CD4-positive, alpha-beta T cell (primary cell): ENCODE measurements at places on chromosomes 1 and 21. TPM values are rescaled to one million over a fixed set of nuclear protein-coding genes. Genes with fewer than 3 reads are reported as not detected.

The KIF26B gene
- 0.03 TPM for total RNA-seq

DNA sequence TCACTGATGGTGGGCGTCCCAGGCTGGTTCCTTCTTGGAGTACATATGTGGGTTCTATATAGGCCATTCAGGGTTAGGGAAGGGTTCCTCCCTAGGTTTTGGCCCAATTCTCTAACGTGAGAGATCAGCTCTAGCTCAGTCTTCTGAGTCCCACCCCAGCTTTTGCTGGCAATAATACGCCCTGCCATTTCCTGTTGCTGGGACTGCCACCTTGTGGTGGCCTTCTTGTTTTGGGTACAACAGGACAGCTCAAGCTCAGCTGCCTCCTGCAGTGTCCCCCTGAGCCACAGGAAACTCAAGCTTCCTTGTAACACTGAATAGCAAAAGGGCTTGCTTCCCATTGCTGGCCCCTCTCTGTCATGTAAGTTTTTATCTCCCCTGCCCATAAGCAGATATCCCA lies 77.8 kb downstream of the BACH1 start:
- peaks cover 9% of the 10 kb centered on the region for H3K4me1 ChIP-seq
- no peak overlapping the region for H3K27ac ChIP-seq
- peak; percentile 54 for DNase-seq
- H3K4me3 ChIP-seq: no peak overlapping the region

DNA sequence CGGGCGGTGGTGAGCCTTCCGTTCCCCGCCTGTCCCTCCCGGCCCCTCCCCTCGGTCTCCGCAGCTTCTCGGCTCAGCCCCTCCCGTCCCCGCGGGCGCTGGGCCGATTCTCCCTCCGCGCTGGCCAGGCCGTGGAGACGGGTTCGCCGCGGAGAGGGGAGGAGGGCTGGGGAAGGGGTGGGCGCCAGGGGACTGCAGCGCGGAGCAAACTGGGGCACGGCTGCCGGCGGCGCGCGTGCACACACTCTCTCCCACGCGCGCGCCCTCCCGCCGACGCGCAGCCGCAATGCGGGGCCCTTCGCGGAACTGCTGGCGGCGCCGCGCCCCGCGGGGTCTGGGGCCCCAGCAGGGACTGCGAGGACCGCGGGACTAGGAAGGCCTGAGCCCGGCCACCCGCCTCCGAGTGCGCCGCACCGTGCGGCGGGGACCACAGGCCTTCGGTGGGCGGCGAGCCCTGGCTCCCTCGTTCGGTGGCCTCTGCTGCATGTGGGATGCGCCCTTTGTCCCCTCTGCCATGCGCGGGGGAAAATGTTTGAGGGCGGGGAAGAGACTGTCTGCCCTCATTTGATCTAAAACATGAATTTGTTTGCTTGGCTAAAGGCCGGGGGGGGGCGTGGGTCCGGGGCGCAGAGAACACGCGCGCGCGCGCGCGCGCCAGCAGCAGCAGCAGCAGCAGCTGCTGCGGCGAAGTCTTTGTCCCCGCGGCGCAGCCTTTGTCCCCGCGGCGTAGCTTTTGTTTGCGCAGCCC lies 90.7 kb upstream of the VAMP3 start:
- H3K27ac ChIP-seq: no peak overlapping the region
- peak overlapping the region; percentile 49 for H3K4me3 ChIP-seq
- peaks cover 15% of the 10 kb centered on the region for H3K4me1 ChIP-seq
- peak; percentile 45 for DNase-seq
- no peaks in the 10 kb centered on the region for H3K36me3 ChIP-seq

DNA sequence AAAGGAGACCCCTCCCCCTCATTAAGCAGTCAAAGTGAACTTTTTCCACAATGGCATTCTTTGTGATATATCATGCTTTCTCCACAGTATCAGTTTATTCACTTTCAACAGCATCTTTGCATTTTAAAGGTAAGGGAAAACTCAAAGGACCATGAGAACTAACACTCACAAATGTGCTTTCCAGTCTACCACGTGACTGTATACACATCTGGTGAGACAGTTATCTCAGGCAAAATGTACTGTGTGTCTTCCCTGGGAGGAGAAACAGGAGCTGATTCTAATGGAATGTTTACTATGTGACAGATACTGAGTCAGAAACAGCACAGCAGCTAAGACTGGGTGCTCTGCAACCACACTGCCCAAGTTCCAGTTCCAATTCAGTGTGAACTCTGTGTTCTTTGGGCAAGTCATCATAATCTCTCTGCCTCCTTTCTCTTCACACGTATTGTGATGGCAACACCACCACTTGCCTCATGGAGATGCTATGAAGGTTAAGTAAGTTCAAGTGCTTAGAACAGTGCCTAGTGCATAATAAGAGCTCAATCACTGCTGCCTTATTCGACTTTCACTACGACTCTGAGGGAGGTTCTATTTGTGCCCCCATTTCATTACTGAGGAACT lies 79.0 kb downstream of the SLC45A1 start:
- no peak for DNase-seq
- peak overlapping the region; percentile 18 for H3K27ac ChIP-seq
- no peak overlapping the region for H3K4me3 ChIP-seq

The C1QB gene
- not detected for total RNA-seq

GRCh38 chr21:16838331-16838730 lies 674.5 kb upstream of the CXADR start:
- no peaks in the 10 kb centered on the region for H3K4me1 ChIP-seq
- H3K27ac ChIP-seq: no peak overlapping the region
- H3K27me3 ChIP-seq: no peaks in the 10 kb centered on the region
- no peak for DNase-seq
- H3K4me3 ChIP-seq: no peak overlapping the region

The TMEM51 gene
- not detected for total RNA-seq

The KCNC4 gene
- total RNA-seq: 17.7 TPM

The CCDC24 gene
- 1.4 TPM for total RNA-seq

- no peak for DNase-seq
- H3K27me3 ChIP-seq: no peaks in the 10 kb centered on the region
Observed at GRCh38 chr1:204742676-204743251, 57.2 kb upstream of the LRRN2 start.

The LIPI gene
- not detected for total RNA-seq

- no peak overlapping the region for H3K27ac ChIP-seq
- H3K4me1 ChIP-seq: no peaks in the 10 kb centered on the region
- no peak overlapping the region for H3K4me3 ChIP-seq
Observed at GRCh38 chr1:200112290-200112689, 84.8 kb downstream of the NR5A2 start.

DNA sequence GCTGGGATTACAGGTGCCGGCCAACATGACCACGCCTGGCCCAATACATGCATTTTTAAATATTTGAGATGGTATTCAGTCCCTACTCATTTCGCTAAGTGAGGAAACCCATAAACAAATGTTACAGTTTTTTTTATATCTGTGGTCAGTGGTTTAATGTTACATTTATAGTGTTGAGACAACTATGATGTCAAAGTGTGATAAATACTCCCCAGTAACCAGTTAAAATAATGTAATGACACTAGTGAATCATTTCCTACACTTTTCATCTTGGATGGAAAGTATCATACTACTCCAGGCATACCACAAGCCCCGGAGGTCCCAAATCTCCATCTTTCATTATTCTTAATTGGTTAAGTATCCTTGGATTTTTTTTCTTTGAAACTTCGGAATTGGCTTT lies 87.5 kb upstream of the KIF26B start:
- H3K4me1 ChIP-seq: no peaks in the 10 kb centered on the region
- no peak overlapping the region for H3K27ac ChIP-seq
- no peak overlapping the region for H3K4me3 ChIP-seq
- H3K36me3 ChIP-seq: no peaks in the 10 kb centered on the region
- H3K27me3 ChIP-seq: no peaks in the 10 kb centered on the region

The CHIA gene
- total RNA-seq: not detected

DNA sequence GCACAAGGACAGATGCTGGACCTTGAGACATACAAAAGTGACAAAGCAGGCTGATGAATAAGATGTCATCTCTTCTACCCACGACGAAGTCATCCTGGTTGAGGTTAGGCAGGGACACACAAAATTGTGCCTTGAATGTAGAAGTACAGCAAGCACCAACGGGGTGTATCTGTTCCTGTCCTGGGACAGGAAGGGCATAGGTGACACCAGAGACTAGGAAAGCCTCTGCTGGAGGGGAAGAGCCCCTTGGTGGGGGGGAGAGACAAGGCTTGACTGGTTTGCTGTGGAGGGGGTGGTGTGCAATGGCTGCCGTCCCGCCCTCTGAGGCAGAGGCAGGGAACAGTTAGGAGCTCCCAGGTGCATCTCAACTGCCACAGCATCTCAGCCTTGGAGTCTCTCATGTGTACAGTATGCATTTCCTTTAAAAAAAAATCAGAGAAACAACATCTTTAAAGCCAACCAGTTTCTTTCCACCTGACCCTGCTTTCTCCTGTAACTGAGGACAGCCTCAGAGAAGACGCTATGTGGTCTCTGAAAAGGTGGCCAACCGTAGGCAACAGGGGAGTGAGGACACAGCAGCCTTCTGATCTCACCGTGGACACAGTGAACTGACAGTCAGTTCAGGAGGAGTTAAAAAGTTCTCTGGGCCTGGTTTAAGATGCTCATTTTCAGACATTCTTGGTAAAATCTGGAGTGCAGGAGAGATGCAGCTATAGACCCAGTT lies 17.7 kb upstream of the GFI1 start:
- H3K27me3 ChIP-seq: no peaks in the 10 kb centered on the region
- no peaks in the 10 kb centered on the region for H3K36me3 ChIP-seq
- no peak overlapping the region for H3K4me3 ChIP-seq
- no peak overlapping the region for H3K27ac ChIP-seq

- peaks cover 21% of the 10 kb centered on the region for H3K36me3 ChIP-seq
- peak overlapping the region; percentile 87 for H3K4me3 ChIP-seq
- no peaks in the 10 kb centered on the region for H3K27me3 ChIP-seq
- H3K4me1 ChIP-seq: peaks cover 18% of the 10 kb centered on the region
Observed at GRCh38 chr1:244836135-244836521, 670 bp downstream of the COX20 start.
